ENCODE measurements at places on chromosomes 5 and 9.

GRCh38 chr5:103010168-103010567 is 109.8 kb downstream of the GIN1 start:
- DNase-seq = no peak

GRCh38 chr5:39639618-39640089 is 214.9 kb upstream of the DAB2 start:
- no peak for DNase-seq

DNA sequence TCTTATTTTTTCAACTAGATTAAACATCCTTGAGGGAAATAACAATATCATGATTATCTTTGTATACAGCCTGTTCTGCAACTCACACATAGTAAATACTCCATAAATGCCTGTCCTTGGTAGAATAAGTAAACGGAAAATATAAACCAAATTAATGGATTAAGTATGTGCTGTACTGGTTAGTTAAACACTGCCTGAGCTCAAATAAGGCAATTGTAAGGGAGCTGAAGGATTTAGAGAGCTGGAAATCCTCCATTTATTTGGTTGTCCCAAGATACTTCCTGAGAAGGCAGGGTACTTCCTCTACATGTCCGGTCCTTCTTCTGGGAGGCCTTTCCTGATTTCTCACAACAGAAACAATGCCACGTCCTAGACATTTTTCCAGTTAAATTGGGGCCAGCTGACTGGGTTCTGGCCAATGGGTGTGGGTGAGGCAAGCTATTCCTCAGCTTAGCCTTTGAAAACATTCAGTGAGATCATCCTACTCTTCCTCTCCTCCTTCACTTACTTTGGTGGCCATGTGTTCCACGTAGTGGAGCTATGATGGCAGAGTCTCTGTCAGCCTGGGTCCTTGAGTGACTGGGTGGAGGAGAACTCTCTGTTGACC is 8.5 kb upstream of the C1QTNF3 start:
- DNase-seq = no peak

- no peak for DNase-seq
Observed at GRCh38 chr5:153981905-153982605, 56.7 kb downstream of the FAM114A2 start.

DNA sequence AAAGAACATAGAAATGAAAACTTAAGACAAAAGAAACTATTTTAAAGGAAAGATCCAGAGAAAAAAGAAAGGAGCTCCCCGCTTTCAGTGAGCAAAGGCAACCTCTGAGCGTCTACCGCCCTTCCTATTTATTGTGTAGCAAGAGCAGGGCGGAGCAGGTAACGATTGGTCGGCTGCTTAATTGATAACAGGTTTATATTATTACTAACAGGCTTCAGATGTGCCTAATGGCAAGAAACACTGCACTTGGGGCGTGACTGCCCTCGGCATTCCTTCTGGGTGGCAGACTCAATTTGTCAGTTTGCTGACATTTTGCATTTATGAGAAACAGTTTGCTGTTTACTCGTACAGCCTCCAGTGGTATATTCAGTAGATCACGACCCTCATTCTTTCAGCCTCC is 482.7 kb upstream of the C9orf72 start:
- DNase-seq = no peak

DNA sequence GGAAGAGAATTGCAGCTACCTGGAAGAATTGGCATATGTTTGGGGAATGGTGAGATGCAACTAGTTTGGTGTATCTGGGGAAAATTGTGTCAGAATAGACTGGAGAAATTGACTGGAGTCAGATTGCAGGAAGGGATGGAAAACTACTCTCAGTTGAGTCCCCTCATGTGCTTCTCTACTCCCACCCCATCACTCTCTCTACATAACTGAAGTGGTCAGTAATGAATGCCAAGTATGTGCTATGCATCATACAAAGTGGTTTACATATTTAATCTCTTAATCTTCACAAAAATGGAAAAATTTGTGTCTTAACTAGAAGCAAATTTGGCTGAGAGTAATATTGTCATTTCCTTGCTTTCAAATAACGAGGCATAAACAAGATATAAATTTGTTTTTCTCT is 146.4 kb upstream of the TNC start:
- no peak for DNase-seq

GRCh38 chr9:83992407-83992806 is 11.8 kb downstream of the RMI1 start:
- DNase-seq = no peak

DNA sequence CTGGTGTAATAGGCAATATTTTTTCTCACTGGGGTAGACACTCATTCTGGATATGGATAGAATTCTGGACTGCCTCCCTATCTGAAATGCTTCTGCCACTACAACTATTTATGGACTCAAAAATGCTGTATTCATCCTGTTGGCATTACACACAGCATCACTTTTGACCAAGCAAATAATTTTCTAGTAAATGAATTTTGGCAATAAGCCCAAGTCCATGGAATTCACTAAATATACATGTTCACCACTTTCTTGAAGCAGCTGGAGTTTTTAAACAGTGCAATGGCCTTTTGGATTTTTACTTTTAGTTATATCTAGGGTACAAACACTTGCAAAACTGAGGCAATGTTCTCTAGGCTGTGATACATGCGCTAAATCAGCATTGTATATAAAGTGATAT is 724.9 kb upstream of the EDIL3 start:
- DNase-seq = no peak

- DNase-seq = no peak
Observed at GRCh38 chr5:71652349-71652748, 65.2 kb downstream of the MCCC2 start.

GRCh38 chr5:119484884-119485283 is 32.6 kb downstream of the HSD17B4 start:
- DNase-seq = no peak

GRCh38 chr5:57493034-57493433 is 10.4 kb upstream of the ACTBL2 start:
- no peak for DNase-seq

- DNase-seq = no peak
Observed at GRCh38 chr5:35436400-35437057, 181.1 kb upstream of the SPEF2 start.
